ENCODE measurements at places on chromosomes 16 and 17.
A peak's percentile ranks its signal among the peaks of the same experiment; 100 is the strongest.

GRCh38 chr17:71171270-71171669 lies 949.5 kb upstream of the SOX9 start:
- no peak for DNase-seq

- no peak for DNase-seq
Measured at GRCh38 chr17:12618557-12618956, 47.1 kb upstream of the MYOCD start.

DNA sequence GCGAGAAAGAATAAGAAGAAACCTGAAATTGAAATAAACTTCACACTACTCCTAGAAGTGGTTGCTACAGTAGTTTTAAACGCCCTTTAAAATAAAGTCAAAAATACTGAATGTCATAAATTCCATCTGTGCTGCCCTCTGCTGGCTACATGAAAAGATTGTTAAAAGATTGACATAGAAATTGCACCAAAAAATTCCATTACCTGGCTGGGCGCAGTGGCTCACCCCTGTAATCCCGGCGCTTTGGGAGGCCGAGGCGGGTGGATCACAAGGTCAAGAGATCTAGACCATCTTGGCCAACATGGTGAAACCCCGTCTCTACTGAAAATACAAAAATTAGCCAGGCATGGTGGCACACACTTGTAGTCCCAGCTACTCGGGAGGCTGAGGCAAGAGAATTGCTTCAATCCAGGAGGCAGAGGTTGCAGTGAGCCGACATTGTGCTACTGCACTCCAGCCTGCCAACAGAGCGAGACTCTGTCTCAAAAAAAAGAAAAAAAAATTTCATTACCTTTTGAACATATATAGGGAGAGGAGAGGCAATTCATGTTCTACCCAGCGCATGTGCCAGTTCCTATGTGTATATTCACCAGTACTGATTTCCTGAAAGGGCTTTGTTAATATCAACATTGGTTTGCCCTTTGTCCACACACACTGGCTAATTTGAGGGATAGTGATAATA lies 36.5 kb downstream of the CYTH1 start:
- no peak for DNase-seq

DNA sequence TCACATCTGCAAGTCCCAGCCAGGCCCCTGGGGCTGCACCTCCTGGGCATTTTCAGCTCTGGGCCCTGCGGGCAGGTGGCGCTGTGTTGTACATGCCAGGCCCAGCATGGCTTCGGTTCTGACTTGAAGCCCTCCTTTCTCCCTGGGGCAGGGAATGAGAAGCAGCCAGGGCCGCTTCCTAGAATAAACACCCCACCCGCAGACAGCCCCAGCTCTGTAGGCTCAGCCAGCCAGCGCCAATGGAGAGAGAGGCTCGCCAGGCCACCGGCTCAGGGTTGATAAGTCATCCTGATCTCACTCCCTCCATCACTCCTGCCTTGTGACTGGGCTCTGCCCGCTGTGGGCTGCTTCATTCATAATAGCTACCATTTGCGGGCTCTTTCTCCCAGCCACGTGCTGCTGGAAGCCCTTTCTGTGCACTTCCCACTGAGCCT lies 6.0 kb upstream of the GLIS2 start:
- no peak for DNase-seq

GRCh38 chr17:72788950-72789585 lies 303.4 kb downstream of the SLC39A11 start:
- DNase-seq: no peak

DNA sequence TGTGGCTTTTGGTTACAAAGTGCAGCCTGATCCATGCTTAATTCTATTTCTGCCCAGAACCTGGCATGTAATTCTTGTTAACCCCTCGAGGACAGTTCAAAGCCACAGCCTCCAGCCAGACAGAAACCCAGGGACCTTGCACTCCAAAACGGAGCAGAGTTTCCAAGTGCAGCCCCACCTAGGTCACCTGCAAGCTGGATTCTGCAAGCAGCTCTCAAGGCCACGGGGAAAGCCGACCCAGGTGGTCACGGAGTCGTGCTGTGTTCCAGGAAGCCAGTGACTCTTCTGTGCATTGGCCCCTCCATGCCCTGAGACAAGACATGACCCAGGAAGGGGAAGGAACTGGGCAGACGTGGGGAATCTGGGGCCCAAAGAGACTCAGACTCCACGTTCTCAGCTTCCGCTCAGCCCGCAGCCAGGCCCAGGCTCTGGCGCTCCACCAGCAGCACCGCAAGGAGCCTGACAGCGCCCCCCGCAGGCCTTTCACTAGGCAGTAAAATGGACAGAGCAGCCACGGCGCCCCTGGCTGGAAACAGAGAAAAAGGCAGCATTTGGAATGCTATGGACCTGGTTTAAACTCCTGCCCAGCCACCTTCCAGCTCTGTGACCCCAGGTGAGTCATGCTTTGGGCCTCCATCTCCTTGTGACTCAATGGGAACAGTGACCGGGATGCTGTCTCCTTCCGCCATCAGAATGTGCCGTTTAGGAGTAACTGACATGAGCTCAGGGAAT lies 27.3 kb upstream of the GSG1L start:
- DNase-seq: no peak

GRCh38 chr17:33875973-33876372 lies 379.1 kb upstream of the CCL2 start:
- no peak for DNase-seq

DNA sequence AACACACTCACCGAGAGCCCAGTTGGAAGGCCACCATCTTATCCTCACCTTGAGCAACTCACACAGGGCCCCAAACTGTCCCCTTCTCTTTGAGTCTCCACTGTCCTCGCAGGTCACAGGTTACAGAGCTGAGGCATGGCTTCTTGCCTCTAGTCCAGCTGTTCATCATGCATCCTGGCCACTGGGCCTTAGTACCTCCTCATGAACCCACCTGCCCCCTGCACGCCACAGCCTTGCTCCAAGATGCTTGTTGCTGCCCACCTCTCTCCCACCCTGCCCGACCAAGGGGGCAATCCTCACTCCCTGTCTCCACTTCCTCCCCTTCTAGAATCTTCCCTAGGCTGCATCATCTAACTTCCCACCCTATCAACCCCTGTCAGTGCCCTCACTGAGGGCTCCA lies 17.1 kb downstream of the CDH5 start:
- DNase-seq: no peak

DNA sequence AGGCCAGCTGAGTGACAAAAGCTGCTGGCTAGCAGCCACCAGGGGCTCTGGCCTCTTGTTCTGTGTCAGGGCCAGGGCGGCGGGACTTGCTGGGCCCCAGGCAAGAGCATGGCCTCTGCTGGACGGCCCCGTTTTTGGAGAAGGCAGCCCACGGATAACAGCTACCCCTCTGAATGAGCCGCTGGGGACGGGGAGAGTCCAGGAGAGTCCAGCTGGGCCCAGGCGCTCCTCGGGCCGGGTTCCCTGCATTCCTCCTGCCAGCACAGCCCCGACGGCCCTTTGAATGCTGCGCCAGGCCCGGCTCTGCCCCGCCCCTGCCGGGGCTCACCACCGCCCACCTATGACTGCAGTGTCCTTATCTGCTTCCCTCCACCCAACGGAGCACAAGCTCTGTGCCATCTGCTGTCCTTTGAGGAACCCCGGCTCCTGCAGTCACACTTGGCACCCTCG lies 33.4 kb downstream of the SLC7A5 start:
- no peak for DNase-seq

- DNase-seq: no peak
Measured at GRCh38 chr16:88901718-88902337, 35.4 kb upstream of the PABPN1L start.

DNA sequence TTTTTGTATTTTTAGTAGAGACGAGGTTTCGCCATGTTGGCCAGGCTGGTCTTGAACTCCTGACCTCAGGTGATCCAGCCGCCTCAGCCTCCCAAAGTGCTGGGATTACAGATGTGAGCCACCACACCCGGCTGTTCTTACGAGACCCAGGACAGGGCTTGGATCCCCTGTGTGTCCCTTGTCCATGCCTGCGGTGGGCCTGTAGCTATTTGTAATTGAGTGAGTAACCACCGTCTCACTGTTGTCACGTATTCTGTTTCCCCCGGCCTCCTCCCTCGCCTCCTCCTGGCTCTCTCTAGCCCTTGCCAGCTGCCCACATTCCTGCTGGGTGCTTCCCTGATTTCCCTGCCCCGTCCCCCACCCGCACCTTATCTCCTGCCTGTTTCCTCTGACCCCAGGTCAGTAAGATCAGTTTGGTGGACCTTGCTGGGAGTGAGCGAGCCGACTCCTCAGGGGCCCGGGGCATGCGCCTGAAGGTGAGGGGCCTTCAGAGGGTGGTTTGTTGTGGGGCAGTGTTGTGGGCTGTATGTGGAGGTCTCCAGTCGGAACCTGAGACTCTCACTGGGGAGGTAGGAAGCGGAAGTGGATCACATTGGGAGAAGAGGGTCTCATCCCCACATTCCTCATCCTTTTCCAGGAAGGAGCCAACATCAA lies 5.6 kb downstream of the KIF1C start:
- DNase-seq: no peak

DNA sequence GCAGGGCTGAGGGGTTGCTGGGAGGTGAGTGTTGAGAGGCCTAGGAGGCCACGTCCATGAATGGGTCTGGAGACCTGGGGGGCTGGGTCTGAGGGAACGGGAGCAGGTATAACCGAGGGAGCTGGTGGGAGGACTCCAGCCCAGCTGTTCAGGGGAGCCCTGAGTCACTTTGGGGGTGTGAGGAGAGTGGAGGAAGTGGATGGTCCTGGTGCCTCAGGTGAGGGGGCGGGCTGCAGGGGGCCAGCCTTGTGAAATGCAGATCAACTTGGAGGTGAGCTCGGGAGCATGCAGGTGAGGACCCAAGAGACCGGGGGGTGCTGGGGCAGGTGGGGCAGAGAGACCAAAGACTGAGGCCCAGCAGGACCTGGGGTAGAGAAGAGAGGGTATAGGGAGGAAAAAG lies 79.6 kb downstream of the KCNJ12 start:
- no peak for DNase-seq

GRCh38 chr16:49600536-49600935 lies 226.9 kb downstream of the C16orf78 start:
- no peak for DNase-seq

DNA sequence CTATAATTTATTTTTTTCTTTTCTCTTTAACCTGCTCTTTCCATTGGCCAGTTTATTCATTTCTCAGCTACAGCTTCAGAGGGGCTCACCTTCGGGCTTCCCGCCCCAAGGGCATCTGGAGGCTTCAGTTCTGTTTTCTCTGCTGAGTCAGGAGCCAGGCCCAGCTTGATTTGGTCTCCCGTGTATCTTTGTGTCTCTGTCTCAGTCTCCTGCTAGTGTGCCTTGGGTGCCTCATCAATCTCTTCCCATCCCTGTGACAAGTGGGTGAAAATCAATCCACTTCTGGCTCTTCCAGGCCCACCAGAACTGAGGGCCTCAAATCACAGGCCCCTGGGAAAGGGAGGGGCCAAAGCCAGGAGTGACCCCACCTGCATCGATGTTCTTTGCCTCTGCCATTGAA lies 72.1 kb downstream of the CCDC182 start:
- no peak for DNase-seq

DNA sequence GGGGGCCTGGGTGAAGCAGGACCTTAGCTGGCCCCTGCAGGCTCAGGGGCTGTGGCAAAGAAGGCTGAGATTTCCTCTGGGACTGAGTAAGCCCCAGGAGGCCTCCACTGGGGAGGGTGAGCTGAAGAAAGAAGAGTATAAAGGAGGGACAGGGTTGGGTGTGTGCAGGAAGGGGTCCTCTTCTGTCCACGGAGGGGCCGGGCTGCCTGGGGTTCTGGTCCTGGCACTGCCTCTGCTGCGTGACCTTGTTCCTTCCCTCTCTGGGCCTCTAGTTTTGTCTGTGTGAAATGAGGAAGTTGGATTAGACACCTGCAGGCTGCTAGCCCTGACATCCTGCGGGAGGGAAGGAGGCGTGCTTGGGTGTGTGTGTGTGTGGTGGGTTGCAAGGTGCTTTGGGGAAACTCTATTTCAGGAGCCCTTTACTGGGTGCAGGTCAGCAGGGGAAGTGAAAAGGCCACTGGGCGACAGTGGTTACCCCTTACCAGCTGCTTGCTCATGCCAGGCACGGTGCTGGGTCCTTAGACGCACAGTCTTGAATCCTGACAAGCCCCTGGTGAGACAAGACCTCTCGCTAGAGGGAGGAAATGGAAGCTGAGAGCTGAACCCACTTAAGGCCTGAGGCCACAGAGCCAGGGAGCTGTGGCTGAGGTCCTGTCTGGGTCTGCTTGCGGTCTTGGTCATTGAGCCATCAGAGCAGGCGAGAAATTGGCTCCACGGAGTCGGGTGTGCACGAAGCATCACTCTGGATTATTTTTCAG lies 60.7 kb downstream of the OR1D5 start:
- DNase-seq: no peak

GRCh38 chr17:142102-142661 lies 4.8 kb downstream of the SCGB1C2 start:
- peak; percentile 32 for DNase-seq

DNA sequence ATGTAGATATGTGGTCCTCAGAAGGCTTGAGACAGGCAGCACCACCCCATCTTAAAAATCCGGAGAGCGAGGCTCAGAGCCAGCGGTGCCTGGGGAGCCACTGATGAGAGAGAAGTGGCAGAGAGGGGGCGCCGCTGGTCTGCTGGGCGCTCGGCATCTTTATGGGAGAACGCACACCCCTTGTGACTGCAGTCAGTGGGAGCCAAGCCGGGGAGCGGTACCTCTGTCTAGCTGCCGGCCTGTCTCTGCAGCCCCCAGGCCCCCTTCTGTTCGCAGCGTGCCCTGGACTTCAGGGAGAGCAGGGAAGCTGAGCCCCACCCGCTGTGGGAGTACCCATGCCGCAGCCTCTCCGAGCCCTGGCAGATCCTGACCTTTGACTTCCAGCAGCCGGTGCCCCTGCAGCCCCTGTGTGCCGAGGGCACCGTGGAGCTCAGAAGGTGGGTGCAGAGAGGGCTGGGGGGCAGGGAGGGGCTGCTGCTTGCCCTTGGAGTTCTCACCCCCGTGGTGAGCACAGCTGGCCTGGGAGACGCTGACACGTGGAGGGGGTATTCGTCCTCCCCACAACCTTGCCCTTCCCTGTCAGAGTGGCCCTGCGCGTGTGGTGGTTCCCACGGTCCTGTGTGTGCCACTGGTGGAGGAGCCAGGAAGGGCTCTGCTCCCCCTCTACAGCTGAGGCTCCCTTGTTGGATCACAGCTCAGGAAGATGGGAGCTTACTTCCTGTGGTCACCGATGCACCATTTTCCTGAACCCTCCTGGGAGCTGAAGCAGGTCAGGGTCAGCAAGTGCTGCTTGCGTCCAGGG lies 44.8 kb downstream of the PRMT7 start:
- DNase-seq: no peak

- DNase-seq: no peak
Measured at GRCh38 chr16:15885560-15886001, 2.8 kb downstream of the CEP20 start.

GRCh38 chr16:58110571-58111301 lies 18.4 kb downstream of the CFAP20 start:
- no peak for DNase-seq

- no peak for DNase-seq
Measured at GRCh38 chr16:49844359-49844758, 11.6 kb downstream of the ZNF423 start.

DNA sequence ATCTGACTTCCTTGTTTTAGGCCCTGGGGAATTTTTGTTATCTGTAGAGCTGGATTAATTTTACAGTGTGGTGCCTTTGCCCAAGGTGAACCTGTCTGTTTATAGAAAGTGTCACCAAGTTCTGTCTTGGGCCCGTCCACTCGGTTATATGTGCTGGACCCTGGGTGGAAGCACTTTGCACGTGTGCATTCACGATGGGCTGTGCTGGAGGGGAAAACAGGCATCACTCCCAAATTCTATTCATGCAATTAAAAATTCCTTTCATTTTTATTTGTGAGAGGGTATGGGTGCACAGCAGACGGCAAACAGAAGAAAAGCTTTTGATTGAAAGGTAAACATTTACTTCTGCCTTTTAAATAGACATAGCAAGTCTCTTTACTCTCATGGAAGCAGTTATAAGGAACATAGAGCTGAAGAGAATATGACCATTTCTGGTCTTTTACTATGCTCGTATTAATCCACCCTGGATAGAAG lies 101.2 kb downstream of the WWOX start:
- no peak for DNase-seq

- DNase-seq: no peak
Measured at GRCh38 chr16:50478773-50479149, 69.4 kb upstream of the NKD1 start.
